ENCODE measurements at places on chromosomes 7 and 10.
A peak's percentile ranks its signal among the peaks of the same experiment; 100 is the strongest.

DNA sequence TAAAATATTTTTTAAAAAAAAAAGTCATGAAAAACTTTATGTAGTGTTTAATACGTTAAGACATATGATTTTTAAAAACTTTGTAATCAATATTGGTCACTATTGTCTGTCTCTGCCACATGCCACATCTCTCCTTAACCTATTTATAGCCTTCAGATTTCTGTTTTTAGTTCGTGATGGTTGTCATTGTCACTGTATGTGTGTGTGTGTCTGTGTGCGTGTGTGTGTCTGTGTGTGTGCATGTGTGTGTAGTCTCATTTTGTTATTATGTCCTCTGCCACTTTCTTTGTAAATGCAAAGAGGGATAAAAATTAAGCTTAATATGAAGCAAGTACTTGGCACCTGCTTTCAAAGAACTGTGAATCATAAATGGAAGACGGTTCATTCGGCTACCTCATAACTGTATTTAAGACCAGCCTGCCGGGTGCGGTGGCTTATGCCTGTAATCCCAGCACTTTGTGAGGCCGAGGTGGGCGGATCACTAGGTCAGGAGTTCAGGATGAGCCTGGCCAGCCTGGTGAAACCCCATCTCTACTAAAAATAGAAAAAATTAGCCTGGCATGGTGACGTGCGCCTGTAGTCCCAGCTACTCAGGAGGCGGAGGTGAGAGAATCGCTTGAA is 354.0 kb downstream of the ARL4A start:
- DNase-seq, result no peak

DNA sequence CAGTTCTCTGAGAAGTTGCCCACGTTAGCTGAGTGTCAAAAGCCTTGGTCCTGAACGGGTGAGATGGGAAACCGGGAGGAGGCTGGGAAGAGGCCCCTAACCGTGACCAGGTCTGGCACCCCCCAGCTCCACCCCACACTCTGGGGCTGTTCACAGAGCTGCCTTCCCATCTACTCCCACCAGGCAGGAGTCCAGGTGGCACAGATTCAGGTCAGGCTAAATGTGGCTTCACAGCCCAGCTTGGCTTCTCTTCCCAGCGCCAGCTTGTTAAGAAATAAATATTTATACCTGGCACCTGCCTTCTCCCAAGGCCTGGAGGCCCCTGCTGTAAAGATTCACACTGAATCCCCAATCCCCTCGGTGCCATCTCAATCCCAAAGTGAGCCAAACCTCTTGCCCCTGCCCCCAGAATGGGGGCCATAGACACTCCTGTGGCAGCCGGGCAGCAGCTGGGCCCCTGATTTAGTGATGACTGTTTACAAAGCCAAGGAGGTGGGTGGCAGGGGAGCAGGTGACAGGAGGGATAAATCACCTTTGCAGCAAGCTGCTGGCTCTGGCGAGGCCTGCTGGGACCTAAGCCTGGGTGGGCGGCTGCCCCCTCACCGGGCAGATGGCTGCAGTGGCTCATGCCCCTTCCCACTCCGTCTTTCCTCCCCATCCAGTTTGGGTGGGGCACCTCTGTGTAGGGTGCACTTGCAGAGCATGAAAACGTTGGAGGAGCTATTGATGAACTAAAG is 72.5 kb downstream of the GOLGA7B start:
- DNase-seq, result no peak

GRCh38 chr10:15144788-15145187 is 23.7 kb downstream of the NMT2 start:
- no peak for DNase-seq

DNA sequence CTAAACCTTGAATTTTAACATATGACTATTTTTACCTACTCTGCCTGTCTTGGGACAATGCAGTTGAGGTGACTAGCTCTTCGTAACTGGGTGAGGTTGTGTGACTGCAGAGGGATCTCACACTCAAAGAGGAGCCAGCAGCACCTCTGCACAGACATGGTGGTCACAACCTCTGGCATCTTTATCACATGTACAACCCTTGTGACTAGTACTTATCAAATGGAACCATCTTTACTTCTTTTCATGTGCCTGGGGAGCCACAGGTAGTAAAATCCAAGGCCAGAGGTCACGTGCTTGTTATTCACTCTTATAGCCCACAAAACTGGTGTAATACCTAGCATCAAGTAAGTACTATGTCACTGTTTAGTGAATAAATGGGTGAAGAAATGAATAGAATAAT is 244.3 kb downstream of the COBL start:
- DNase-seq, result no peak

GRCh38 chr7:28126410-28127041 is 54.1 kb downstream of the JAZF1 start:
- peak; percentile 32 for DNase-seq
